ENCODE measurements at places on chromosomes 2 and 18.

- no peak for DNase-seq
These were observed 38.7 kb downstream of the MTA3 start for GRCh38 chr2:42607101-42607637.

DNA sequence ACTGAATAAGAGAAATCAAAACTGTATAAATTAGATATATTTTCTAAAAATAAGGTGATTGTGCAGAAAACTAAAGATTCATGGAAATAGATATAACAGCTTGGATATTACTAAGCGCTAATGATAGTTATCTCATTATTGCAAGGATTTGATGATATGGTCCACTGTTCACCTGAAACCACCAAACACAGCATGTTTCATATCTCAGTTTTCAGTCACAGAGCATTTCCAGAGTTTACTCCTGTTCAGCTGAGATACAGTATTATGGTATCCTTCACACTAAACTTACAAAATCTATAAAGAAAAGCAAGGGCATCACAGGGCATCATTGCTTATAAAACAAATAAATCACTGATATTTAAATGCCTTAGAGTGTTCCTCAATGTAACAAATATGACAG is 591.6 kb downstream of the ERBB4 start:
- DNase-seq, result no peak

GRCh38 chr2:103402944-103403343 is 641.1 kb downstream of the TMEM182 start:
- DNase-seq, result no peak

GRCh38 chr2:11260979-11261378 is 83.5 kb downstream of the ROCK2 start:
- no peak for DNase-seq

DNA sequence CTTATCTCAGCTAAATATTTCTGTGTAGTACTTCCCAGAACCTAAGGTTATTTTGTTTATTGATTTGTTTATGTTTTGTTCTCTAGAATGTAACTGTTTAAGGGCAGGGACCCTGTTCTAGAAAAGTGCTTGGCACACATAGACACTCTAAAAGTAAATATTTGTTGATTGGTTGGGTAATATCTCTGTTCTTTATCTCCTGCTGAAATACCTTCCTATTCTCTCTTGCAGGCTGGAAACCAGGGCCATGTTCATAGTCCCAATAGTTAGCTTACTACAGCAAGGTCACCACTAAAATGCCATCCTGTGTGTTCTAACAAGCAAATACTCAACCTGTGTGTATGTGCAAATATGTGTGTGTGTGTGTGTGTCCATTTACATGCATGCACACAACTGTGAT is 375.6 kb upstream of the MEIS1 start:
- DNase-seq, result no peak
